ENCODE measurements at places on chromosomes 16 and 17.
A peak's percentile ranks its signal among the peaks of the same experiment; 100 is the strongest.

DNA sequence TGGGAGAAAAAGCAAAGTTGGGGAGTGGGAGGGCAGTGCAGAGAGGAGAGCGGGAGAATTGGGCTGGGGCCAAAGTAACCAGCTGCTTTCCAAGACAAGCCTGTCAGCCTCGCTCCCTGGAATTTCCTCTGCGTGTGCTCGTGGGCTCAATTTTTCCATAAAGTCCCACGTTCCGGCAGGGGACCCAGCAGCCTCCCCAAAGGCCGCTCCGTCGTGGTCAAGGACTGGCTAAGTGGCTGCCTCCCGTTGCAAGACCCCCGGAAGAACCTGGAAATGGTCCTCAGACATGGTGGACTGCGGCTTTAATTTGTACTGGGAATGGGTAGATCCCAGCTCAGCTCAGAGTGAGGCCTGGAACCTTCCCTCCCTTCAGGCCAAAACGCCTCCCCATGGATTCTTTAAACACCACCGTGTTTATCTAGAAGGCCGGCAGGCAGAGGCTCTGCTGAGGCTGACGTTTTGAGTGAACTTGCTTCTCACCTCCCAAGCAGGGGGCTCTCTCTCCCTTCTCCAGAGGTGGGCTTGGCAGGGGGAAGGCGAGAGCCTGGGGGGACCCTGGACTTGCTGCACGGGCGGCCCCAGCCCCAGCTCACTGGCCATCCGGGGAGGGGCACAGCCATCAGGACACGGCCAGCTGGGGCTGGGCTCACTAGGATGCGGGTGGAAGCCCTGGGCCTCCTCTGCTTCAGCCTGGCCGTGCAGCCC, 190.0 kb downstream of the C16orf95 start:
- no peak for DNase-seq

- DNase-seq, result no peak
Observed at GRCh38 chr17:31568121-31568520, 176.6 kb downstream of the RAB11FIP4 start.

- DNase-seq, result no peak
Observed at GRCh38 chr17:50347117-50347893, 1.4 kb downstream of the XYLT2 start.

GRCh38 chr16:685967-686366, 1.8 kb upstream of the JMJD8 start:
- no peak for DNase-seq

- DNase-seq, result no peak
Observed at GRCh38 chr17:4625181-4625617, 16.3 kb downstream of the ALOX15 start.

GRCh38 chr17:76091526-76092286, 11.9 kb downstream of the EXOC7 start:
- DNase-seq, result no peak

- no peak for DNase-seq
Observed at GRCh38 chr17:44847586-44847985, at the start of gene HIGD1B. TSS of gene HIGD1B (plus strand) at chr17:44847883. CDS start at chr17:44848153, 270 bp downstream.

DNA sequence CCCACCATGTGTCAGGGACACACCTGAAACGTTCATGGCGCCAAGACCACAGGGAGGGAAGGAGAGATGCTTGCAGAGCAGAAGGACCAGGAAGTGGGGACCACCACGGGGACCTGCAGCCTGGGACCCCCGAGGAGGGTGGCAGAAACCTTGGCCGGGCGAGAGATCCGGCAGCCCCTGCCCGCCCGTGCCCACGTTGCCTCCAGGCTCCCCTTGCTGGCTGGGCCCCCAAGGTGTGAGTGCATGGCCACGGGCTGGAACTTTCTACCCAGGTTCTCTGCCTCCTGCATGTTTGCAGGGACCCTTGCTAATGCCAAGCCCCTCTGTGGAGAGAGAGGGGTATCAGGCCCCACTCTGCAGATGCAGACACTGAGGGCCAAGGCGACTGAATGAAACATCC, 50.4 kb downstream of the USP22 start:
- no peak for DNase-seq

GRCh38 chr17:13984956-13985355, 84.3 kb upstream of the COX10 start:
- no peak for DNase-seq

GRCh38 chr16:53773150-53773846, 69.3 kb downstream of the FTO start:
- peak; percentile 29 for DNase-seq

DNA sequence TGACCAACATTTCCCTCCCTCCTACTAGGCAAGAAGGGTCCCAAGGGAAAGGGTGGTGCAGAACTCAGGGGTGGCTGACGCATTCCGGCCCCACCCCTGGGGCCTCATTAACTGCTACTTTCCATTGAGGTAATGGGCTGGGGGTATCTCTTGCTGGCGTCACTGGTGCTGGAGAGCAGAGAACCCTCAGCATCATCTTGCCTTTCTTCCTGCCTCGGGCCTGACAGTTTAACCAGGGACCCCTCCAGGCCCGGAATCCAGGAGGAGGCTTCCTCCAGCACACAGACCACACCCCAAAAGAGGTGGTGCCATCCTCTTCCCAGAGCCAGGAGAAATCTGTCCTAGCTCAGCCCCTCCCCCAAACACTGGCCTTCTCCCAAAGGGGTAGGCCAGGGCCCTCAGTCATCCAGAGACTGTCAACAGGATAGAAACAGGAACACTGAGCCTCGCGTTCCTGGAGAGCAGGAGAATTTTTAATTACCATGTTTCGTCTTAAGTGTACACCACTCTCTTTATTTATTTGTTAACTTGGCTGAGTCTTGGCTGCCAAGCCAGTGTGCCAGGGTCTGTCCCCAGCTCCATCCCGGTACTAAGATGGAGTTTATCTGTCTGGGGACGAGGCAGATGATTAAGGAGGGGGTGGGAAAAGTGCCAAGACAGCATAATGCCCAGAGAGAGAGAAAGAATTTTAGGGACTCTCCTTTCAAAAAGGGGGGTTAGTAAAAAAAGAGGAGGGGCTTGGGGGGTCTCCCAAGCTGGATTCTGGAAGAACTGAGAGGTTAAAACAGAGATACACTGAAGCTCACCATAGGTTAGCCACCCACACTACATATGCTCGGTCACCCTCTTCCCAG, 5.1 kb downstream of the ETV4 start:
- DNase-seq, result no peak

DNA sequence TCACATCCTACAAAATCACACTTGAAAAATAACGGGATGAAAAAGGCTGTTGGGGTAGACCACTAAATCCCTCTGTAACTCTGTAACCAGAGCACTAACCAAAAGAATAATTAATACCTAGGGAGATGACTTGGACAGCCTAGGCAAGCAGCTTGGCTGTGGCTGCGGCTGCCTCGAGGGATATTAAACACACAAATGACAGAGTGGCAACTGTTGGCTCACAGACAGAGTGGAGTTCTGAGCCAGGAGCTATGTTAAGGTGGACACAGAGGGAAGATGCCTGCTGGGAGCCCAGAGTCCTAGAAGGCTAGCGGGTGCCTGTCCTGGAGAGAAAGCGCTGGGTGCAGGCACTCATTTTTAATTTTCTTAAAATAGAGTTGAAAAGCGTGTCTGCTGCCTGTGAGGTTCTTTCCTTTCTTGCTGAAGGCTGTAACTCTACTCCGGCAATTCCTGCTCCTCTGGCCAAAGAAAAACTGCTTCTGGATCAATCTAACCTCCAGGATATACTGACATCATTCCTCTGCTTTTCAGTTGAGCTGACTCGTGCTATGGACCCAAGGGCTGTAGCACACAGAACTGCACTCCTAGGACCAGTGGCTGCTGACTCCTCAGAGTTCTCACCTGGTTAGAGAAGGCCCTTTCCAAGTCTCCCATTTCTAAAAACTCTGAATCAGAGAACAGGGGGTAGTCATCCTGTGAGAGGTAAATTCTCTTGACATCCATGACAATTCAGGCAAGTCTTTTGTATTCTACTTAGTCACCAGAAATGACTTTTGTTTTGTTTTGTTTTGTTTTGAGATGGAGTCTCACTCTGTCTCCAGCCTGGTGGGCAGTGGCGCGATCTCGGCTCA, 147.9 kb downstream of the STX8 start:
- DNase-seq, result no peak

DNA sequence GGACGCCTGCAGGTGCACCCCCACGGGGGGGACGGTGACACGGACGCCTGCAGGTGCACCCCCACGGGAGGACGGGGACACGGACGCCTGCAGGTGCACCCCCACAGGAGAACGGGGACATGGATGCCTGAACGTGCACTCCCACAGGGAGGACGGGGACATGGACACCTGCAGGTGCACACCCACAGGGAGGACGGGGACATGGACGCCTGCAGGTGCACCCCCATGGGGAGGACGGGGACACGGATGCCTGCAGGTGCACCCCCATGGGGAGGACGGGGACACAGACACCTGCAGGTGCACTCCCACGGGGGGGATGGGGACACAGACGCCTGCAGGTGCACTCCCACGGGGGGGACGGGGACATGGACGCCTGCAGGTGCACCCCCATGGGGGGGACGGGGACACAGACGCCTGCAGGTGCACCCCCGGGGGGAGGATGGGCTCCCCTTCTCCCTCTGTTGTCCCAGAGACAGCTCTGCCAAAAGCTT, 114.5 kb upstream of the METRNL start:
- no peak for DNase-seq

- DNase-seq, result no peak
Observed at GRCh38 chr16:60748366-60748765, 1287.9 kb downstream of the CDH8 start.

DNA sequence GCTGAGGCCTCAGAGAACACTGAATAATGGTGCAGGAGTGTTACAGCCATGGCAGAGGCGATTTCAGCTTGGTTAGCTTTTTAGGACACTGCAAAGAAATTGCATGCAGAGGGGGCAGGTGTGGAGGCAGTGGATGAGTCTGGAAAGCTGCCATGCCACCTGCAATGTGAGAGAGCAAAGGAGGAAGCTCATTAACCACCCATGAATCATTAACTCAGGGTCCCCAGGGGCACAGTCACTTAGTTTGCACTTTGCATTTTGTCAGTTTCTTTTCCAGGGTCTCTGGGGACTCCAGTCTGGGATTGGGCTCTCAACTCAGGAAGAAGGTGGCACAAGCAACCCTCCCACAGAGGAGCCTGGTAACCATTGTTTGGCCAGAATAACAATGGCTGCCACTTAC, 132.9 kb downstream of the USP31 start:
- DNase-seq, result no peak

DNA sequence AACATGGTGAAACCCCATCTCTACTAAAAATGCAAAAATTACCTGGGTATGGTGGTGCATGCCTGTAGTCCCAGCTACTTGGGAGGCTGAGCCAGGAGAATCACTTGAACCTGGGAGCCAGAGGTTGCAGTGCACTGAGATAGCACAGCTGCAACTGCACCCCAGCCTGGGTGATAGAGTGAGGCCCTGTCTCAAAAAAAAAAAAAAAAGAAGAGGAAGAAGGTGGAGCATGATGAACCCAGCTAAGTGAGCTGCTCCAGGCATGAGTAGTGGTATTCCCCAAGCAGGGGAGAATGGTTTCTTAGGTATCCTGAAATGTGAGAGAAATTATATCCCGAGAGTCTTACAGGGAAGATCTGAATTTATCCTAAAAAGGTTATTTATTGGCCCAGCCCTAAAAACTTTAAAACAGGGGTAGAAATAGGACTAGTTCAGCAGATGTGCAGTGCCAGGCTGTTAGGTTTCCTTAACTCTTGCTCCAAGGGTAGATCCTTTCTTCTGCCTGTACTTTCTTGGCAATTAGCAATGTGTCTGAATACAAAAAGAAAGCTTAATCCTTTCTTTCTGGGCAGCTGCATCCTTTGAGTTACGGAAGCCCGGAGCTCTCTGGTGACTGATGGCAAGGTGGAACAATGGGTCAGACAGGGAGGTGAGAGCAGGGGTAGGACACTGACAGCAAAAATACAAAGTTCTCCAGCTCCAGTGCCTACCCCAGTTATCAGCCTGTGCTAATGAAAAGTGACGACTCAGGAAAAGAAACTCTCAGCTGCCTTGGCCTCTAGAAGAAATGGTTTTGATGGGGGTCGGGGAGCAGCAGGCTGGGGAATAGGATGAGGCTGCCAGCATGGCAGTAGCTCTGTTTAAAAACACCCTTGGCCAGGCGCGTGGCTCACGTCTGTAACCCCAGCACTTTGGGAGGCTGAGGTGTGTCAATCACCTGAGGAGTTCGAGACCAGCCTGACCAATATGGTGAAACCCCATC, 36.5 kb upstream of the TOB1 start:
- no peak for DNase-seq

DNA sequence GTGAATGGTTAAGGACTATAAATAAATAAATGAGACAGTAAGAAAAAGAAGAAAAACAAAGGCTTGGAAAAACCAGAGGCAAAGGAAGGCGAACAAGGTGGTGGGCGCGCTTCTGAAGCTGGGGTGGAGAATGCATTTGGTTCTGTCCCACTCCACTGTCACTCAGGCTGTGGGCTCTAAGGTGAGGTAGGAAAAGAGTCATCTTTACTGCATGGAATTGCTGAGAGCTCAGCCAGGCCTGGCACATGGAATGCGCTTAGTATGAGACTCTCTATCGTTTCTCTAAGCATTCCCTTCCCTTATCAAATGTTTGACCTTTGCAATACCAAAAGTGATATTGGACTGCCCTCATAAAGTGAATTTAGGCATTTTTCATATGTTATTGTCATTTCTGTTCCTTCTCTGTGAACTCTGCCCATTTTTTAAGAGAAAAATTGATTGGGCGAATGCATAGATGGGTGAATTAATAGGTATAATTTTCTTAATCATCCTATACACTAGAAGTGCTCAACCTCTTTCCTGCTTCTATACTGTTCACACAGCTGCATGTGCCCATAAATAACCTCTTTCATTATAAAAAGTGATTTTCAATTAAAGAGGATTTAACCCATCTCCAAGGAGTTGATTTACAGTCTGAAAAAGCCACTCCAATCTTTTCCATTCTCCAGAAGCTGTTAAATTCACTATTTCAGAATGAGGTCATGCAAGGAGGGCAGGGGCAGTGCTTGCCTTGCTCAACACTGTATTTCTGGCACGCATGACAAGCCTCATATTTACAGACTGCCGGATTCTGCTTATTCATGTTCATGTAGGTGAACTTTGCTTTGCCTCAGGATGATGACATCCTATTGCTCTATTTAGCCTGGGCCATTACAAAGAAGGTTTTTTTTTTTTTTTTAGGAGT, 87.7 kb downstream of the MYH10 start:
- no peak for DNase-seq

- no peak for DNase-seq
Observed at GRCh38 chr16:22325598-22326368, 28.6 kb downstream of the POLR3E start.

GRCh38 chr17:50141745-50142110, 8.7 kb downstream of the PPP1R9B start:
- DNase-seq, result no peak

DNA sequence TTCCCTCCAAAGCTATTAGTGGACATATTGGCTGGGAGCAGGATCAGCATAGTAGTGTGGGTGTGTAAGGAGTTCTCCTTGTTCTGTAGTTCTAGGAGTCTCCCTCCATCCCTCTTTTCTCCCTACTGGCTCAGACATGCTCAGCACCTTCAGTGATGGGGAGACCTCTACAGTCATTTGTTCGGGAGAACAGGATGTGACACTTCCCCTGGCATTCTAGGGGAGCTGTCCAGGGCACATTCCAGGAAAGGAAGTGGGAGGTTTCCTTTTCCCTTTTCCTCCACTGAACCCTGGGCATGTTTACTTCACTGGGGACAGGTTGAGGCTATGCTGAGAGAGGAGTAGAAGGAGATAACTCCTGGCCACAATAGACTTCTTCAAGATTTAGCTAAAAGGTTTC, 86.5 kb downstream of the MYH13 start:
- no peak for DNase-seq
